Naive thymus-derived CD8-positive, alpha-beta T cell (primary cell): ENCODE measurements at places on chromosomes 12 and 14. TPM values are rescaled to one million over a fixed set of nuclear protein-coding genes. Genes with fewer than 3 reads are reported as not detected.

KRT77 gene
- total RNA-seq = not detected

CIROP gene
- total RNA-seq = not detected

B3GNT4 gene
- total RNA-seq = not detected

CCDC184 gene
- total RNA-seq = not detected

IFNG-AS1 gene
- 0.88 TPM for total RNA-seq

CABP1 gene
- not detected for total RNA-seq

APEX1 gene
- 137 TPM for total RNA-seq

WNT5B gene
- not detected for total RNA-seq

MYO1H gene
- total RNA-seq = not detected

DNA sequence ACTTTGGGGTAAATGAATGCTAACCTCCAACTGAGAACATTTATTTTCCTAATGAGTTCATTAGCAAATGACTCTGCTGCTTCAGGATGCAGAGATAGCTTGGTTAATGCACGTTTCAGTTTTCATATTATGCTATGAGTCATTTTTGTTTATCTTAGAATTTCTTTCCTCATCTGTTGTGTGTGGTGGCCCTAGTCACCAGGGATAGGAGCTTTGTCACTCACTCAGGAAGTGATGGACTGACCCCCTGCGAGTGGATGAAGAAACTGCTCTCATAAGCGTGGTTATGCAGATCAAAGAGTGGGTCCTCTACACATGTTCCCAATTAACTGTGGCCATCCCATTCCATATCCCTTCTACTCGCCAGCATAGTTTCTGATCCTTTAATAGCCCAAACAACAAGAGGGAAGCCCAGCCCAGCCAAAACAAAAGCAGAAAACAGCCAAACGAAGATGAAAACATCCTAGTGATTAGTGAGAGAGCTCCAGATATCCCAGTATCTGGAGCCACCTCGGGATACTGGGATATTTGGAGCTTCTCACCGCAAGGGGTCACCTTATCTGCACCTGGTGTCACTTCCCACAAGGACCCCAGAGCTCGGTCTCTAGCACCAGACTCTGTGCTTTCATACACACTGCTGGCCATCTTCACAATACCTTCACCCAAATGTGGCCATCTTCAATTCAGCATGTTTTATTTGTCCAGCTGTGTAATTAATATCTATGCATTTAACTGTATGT lies 8.6 kb downstream of the TC2N start:
- DNase-seq = no peak

- DNase-seq = no peak
These were observed 8.2 kb downstream of the WBP11 start for GRCh38 chr12:14795028-14795448.

DNA sequence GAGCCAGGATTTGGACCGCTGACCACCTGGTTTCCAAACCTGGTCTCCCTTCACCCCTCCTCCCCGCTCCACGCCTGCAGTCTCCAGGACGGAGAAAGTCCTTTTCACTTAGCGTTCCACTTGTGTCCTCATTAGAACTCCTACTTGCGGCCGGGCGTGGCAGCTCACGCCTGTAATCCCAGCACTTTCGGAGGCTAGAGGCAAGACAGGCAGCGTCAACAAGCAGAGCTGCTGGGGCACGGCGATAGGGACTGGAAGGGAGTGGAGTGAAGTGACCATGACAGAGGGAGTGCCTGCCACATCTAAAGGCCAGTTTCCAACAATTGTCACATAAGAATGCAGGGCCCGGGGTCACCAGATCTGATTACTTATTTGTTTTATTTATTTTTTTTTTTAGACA lies 132.5 kb upstream of the NCOR2 start:
- DNase-seq = no peak

GRCh38 chr14:100401031-100401692 lies 78.0 kb downstream of the SLC25A47 start:
- no peak for DNase-seq

- no peak for DNase-seq
These were observed 7.8 kb downstream of the FBRSL1 start for GRCh38 chr12:132497514-132498405.

GRCh38 chr12:98741556-98742265 lies 96.6 kb downstream of the APAF1 start:
- no peak for DNase-seq

- DNase-seq = peak; percentile 6
These were observed 404.9 kb downstream of the FLRT2 start for GRCh38 chr14:85934886-85935254.

DNA sequence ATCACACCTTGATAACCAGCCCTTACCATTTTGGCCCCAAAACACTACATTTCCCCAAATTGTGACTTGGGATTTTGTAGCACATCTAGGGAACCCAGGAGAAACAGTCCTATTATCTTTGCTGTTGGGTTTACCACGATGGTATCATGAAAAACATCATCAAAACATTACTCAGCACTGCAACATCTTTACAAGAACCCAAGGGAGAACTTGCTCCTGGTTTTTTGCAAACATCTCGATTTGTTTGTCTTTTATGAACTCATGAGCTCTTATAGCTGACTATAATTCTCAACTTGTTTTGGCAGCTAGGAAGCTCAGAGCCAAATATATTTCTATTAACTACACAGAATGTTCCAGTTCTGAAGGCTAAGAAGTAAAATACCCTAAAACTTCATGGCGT lies 65.7 kb downstream of the TBX5 start:
- DNase-seq = no peak

DNA sequence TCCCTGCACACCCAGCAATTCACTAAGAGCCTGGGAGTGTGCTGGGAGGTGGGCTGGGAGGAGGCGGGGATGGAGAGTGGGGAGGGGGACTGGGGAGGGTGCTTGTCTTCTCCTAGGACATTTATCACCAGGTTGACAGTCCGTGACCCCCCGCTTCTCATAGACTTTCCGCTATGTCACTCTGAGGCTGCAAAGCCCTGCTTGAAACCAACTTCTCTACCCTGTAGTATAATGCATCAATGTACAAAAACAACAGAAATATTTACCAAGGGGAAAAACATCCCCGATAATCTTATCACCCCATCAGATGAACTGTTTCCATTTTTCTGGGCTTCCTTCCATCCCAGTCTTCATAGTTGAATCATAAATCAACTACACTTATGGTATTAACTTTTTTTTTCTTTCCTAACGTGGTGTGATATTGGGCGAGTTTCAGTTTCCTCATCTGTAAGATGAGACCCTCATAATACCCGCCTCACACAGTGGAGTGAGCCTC lies 28.6 kb upstream of the BATF start:
- no peak for DNase-seq

GRCh38 chr14:76456891-76457586 lies 81.1 kb downstream of the ESRRB start:
- no peak for DNase-seq

DNA sequence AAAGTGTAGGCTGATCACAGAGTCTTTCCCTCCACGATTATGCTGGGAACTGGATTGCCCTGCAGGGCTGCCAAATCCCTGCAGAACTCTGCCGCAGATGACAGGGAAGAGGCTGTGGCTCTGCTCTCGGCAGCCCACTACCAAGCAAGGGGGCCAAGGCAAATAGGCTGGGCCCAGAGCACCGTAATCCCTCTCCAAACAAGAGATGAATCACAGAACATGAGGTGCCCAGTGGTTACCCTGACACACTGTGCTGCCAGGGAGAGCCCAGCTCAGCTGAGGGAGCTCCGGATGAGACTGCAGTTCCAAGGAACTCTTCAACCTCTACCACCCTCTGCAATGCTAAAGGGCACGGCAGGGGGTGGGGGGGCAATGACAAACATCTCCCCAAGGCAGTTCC lies 33.9 kb downstream of the STON2 start:
- no peak for DNase-seq

DNA sequence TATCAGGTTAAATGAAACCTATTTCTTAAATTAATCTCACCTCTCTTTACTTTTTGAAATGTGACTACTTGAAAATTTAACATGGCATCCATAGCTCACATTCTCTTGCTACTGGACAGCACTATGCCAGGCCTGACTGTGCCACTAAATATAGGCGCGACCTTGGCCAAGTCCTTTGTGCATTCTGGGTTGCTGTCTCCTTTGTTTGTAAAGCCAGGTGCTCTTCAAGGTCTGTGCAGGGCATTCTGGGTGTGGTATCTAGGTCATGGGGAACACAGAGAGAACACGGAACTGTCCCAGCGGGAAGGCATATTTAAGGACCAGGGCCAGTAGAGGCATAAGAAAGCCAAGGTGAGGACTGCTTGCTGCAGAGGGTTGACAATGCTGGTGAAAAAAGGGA lies 121.2 kb downstream of the ZNF664 start:
- DNase-seq = no peak

DNA sequence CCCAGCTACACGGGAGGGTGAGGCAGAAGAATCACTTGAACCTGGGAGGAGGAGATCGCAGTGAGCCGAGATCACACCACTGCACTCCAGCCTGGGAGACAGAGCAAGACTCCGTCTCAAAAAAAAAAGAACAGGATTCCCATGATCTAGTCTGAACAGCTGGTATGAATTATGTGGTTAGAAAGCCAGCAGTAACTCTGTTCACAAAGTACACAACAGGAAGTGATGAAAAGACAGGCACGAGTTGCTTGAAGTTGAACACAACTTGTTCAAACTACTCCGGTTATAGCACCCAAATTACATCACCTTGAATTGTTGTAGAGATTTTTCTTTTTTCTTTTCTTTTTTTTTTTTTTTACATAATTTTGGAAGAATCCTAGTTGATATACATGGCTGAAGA lies 238.8 kb upstream of the RGS6 start:
- DNase-seq = no peak

DNA sequence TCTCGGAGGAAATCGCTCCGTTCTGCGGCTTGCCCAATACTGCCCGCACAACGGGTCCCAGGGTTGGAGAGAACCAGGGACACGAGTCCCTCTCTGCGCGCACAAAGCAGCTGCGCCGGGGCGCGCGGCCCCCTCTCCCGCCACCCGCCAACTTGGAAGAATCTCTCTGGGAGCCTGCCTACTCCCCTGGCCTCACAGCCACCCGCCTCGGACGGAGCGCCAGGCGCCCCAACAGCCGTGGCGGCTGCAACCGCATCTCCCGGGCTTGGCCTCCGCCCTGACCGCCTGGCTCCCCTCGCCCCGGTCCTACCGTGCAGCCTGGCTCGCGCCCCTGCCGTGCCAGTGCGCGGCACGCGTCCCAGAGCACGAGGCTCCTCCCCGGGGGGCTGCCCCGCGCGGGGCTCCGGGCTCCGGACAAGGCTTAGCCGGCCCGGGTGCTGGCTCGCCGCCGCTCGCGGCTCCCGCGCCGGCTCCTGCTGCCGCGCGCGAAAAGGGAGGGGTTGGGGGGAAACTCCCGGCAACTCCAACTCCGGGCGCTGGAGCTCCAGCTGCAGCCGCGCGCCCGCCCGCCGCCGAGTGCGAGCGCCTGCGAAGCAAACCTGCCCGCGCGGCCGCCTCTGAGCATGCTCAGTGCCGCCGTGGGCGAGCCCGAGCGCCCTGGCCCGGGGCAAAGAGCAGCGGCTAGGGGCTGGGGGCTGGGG lies at the start of gene STXBP6:
TSS of gene STXBP6 (minus strand) at position 580 of the 701 bp plus-strand sequence. CDS start 75,329 bp downstream, outside the sequence.
- no peak for DNase-seq

GRCh38 chr14:89524990-89525667 lies 108.1 kb upstream of the FOXN3 start:
- DNase-seq = no peak

DNA sequence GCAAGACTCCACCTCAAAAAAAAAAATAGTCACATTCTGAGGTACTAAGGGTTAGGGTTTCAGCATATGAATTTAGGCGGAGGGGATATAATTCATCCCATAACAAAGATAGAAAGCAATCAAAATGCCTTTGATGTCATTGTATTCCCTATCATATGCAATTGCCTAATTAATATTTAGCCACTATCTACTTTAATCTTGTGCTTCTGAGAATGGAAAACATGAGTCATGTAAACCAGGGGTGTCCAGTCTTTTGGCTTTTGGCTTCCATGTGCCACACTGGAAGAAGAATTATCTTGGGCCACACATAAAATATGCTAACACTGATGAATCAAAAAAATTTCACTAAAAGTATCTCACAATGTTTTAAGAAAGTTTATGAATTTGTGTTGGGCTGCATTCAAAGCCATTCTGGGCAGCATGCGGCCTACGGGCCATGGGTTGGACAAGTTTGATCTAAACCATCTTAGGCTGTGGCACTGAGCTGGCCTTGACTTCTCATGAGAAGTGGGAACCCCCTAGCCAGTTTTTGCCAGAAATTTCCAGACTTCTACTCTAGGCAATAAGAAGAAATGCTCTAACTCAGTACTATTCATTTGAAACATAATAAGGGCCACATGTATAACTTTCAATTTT lies 219.8 kb downstream of the PTPRO start:
- DNase-seq = no peak

DNA sequence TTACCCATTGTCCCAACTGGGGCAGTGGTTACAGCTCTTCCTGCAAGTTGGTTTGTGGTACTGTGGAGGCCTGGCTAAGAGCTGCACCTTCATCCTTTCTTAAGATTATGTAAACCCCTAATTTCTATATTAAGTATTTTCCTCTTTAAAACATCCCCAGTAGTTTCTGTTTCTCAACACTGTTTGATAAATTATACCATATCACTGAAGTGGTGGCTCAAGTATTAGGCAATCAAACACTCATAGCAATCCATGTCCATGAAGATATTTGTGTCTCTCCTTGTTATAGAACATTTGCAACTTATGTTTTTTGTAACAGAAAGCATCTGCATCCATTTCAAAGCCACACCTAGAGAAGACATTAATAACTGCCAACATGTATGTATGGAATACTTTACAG lies 31.8 kb downstream of the ATXN3 start:
- DNase-seq = no peak

DNA sequence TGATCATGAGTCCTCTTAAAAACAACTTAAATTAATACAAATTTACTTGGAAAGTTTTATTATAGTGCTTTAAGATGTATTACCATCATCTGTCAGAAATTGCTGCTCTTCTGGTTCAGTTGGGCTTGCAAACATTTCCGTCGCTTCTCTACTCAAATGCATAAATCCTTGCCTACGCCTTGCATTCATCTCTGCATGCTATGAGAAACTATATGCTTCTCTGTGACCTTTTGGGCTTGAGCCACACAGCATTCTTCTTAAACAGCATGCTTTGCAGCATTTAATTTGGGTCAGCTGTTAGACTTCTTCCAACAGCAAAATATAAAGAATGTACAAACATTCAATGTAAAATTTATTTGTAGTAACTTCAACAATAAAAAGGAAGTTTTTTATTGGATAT lies 305.7 kb upstream of the FLRT2 start:
- DNase-seq = no peak

- no peak for DNase-seq
These were observed 1.7 kb downstream of the BTBD7 start for GRCh38 chr14:93331002-93331727.

- no peak for DNase-seq
These were observed 7.8 kb upstream of the PGF start for GRCh38 chr14:74963178-74963704.

GRCh38 chr14:33711811-33712216 lies 239.1 kb downstream of the EGLN3 start:
- DNase-seq = no peak

DNA sequence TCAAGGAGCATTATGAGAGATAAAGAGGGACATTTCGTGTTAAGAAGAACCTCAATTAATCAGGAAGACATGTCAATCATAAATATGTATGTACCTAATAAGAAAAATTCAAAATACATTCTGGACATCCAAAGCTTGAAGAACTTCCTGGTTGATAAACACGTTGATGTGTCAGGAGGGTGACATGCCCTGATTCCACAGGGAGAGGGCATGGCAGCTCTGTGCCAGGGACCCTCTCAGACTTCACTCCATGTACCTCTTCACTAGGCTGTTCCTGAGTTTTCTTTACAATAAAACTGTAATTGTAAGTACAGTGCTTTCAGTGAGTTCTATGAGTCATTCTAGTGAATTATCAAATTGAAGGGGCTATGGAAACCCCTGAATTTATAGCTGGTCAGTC lies 163.5 kb downstream of the CFAP54 start:
- DNase-seq = no peak
